Activated CD4-positive, alpha-beta T cell treated with anti-CD3 and anti-CD28 coated beads for 24 hours (primary cell): ENCODE measurements at places on chromosomes 6 and 20.

GRCh38 chr6:106316375-106316766, 9.2 kb downstream of the ATG5 start:
- no peak for DNase-seq

GRCh38 chr6:74749211-74750147, 456.4 kb downstream of the COL12A1 start:
- DNase-seq: no peak

- no peak for DNase-seq
These were observed 60.9 kb upstream of the KCNQ5 start for GRCh38 chr6:72560721-72561593.

DNA sequence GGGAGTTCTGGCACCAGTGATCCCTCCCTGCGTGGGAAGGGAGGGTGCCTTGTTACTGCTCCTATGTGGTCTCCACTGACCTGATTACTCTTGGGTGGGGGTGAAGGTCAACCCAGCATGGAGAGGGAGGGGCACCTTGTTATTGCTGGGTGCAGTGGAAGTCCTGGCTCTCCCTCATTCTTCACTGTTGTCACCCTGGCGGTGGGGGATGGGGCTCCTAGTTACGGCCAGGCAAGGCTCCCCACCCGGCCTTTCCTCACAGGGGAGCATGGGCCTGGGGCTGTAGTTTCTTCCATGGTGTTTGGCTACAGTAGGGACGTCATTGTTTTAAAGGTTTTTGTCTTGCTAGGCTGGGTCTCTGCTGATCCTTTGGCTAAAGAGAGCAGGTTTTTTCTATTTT, 40.8 kb downstream of the PACSIN1 start:
- no peak for DNase-seq

DNA sequence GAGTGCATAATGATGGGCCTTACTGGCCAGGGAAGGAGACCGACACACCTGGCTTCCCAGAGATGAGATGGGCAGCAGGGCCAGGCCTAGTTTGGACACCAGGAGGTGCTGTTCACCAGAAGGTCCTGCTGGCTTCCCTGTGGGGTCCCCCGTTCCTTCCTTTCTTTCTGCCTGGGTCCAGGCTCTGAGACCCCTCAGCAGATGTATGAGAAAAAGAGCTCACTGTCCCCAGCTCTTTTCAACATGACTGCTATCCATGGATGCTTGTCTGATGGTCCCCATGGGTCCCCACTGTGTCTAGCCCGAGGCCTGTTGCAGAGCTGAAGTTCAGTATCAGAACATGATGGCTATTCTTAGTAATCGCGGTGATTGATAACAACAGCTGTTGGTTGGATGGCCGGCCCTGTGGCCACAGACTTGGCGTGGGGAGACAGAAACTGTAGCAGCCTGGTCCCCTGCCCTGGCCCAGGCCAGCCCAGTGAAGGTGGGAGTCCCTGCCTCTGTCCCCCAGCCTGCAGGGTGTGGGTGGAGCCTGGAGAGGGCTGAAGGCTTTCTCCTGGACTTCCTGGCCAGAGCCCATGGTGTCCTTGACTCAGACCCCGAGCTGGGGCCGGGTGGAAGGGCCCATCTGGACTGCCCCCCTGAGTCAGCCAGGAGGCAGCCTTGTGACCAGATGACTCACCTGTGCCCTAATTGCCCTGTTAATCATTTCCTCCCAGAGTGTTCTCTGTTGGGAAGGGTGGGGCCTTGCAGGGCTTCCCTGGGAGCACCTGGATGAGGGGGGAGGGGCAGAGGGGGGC, 9.9 kb upstream of the BAK1 start:
- no peak for DNase-seq

DNA sequence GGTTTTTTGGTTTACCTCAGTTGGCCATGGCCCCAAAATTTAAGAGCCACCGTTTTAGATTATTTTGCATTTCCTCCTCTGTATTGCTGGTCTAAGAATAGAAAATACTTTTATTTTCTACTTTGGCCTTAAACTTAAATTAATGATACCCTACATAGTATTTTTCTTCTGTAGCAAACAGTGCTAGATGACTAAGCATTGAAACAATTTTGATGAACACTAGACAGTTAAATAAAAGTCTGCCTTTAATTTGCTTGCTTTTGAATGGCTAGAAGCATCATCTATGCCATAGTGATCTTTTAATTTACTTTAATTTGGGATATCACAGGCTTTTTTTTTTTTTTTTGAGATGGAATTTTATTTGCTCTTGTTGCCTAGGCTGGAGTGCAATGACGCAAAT, 106.4 kb downstream of the CD109 start:
- DNase-seq: no peak

DNA sequence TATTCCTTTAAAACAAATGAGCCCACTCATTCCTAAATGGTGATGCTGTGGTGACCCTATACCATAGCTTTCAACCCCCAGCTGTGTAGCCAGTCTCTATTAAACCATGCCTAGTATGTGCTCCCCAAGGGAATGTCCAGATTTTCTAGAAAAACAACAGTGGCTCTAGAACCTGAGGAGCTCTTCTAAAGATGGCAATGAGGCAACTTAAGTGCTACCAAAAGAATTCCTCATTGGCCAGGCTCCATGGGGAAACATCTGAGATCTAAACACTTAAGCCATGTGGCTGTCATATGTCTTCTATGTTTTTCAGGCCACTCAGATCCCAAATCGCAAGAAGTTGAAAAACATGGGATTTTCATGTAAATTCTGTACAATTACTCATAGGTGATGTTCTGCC, 191.0 kb downstream of the TPBG start:
- DNase-seq: no peak

DNA sequence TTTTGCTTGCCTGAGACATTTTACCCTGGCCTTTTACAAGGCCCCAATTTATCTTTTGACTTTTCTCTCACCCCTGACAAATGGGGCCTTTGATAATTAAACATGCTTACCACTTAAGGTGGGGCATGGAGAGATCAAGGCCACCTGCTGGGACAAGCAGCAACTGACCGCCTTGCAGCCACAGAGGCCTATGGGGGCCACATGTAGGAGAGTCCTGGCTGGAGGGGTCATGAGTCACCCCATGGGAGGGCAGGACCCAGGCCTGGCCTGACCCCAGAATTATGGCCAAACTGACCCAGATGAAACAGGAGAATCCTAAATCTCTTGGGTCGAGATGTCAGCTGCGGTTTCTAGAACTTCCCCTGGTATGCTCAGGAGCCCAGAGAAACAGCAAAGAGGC, 8.5 kb upstream of the OCSTAMP start:
- no peak for DNase-seq

DNA sequence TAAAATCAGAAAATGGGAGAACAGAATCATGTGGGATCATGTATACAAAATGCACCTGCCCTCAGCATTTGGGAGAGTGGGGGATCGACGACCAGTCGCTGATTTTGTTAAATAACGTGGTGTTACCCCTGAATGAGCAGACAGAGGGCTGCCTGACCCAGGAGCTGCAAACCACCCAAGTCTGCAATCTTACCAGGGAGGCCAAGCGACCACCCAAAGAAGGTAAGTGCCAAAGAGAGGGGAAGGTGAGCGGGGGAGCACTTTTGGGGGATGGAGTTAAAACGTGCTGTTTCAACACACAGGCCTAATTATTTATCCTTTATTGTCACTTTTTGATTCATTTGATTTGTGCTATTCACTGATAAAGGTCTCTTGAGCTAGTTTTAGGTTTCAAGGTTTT, 4.1 kb downstream of the ADGRB3 start:
- DNase-seq: no peak
